Left hindlimb (tissue), 1 donor: ENCODE measurements at places on chromosomes 2 and 18.

DNA sequence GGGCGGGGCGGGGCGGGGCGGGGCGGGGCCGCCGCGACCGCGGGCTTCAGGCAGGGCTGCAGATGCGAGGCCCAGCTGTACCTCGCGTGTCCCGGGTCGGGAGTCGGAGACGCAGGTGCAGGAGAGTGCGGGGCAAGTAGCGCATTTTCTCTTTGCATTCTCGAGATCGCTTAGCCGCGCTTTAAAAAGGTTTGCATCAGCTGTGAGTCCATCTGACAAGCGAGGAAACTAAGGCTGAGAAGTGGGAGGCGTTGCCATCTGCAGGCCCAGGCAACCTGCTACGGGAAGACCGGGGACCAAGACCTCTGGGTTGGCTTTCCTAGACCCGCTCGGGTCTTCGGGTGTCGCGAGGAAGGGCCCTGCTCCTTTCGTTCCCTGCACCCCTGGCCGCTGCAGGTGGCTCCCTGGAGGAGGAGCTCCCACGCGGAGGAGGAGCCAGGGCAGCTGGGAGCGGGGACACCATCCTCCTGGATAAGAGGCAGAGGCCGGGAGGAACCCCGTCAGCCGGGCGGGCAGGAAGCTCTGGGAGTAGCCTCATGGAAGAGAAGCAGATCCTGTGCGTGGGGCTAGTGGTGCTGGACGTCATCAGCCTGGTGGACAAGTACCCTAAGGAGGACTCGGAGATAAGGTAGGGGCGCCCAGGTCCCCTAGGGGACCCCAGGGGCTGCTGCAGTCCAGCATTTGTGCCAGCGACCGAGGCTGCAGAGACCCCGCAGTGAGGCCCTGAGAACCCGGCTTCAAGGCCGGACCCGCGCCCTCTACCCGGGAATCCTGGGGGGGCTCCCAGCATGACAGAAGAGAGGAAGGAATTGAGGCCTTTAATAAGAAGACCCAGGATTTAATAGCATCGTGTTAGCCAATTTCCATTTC is at the start of gene KHK:
Gene KHK, plus strand, starts transcription at position 49 of the 870 bp plus-strand sequence. Its CDS starts 488 bp downstream, at position 537.
- DNase-seq = no peak

DNA sequence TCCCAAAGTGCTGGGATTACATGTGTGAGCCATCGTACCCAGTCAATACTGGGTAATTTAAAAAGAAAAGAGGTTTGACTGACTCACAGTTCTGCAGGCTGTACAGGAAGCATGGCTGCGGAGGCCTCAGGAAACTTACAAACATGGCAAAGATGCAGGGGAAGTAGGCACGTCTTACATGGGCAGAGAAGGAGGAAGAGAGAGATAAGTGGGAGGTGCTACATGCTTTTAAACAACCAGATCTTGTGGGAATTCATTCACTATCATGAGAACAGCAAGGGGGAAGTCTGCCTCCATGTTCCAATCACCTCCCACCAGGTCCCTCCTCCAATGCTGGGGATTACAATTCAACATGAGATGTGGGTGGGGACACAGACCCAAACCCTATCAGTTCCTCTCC is 192.5 kb downstream of the ATAD2B start:
- DNase-seq = no peak

- DNase-seq = no peak
These were observed 147.6 kb downstream of the GALNT14 start for GRCh38 chr2:30990671-30991070.

DNA sequence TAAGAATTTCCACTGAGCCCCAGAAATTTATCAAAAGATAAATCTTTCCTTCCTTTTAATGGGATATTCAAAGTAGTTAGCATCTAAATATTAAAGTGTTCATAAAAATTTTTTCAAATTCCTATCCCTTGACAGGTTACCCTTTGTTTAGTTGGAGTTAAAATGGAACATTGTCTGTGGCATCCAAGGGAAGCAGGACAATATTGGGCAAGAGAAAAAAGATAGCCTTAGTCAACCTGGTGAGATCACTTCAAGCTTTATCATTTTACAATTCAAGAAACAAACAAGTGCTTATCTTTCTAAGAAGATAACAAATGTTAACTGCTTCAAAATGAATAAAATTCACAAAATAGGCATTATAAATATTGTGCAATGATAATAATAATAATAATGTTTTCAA is 21.7 kb downstream of the NR4A2 start:
- no peak for DNase-seq

DNA sequence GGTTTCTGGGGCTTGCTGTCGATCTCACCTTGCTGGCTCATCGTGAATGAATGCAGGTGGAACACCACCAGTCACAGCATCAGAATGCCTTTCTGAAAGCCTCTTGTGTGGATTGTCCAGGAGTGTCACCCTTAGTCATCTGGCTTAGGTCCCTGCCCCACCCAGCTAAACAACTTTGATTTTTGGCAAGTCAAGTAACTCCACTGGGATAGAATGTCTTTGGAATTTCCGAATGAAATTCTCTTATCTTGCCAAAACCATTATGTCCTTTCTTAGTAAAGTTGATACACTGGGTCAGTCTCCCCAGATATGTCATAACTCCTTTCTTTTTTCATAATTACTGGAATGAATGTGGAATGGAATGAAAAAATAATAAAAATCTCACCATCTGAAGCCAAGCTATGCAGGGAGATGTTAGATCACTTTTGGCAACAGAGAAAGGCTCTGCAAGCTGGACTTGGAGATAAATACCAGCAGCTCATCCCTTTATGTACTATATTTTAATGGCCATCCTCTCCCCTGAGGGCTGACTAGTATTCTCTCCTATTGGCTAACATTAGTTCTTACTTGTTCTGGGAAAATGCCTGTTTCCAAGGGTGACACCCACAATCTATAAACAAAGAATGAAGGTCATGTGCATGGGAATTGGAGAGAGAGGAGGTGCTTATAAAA is 35.4 kb downstream of the INSIG2 start:
- DNase-seq = no peak

DNA sequence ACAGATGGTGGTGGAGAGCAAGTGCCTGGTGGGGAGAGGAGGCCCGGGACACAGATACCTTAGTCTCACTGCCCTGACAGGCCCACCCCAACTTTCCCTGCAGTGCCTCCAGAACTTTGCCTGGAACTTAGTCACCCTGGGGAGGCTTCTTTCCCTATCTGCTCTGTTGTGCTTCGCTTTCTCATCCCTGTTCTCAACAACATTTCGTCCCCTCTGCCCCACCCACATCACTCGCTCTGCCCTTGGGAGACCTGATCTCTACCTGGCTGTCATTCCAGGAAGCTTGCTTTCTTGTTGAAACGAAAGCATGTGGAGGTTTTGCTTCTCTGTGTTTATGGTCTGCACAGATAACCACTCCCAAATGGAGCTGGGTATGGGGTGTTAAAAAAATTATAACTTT is 93.8 kb downstream of the PRKCE start:
- DNase-seq = no peak

DNA sequence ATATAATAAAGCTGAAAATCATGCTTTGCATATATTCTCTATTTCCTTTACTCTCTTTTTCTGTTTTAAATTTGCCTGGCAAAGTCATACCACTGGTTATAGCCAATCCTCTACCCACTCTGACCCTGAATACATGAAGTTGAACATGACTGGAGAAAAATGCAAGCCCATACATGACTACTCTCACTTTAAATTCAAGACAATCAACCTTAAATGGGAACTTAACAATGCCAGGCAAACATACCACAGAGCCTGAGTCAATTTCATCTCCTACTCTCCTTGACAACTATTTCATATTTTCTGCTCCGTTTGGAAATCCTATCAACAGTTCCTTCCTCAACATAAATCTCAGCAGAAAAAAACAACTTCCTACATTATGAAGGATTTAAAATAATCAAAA is 22.6 kb downstream of the RAD51AP2 start:
- DNase-seq = no peak

DNA sequence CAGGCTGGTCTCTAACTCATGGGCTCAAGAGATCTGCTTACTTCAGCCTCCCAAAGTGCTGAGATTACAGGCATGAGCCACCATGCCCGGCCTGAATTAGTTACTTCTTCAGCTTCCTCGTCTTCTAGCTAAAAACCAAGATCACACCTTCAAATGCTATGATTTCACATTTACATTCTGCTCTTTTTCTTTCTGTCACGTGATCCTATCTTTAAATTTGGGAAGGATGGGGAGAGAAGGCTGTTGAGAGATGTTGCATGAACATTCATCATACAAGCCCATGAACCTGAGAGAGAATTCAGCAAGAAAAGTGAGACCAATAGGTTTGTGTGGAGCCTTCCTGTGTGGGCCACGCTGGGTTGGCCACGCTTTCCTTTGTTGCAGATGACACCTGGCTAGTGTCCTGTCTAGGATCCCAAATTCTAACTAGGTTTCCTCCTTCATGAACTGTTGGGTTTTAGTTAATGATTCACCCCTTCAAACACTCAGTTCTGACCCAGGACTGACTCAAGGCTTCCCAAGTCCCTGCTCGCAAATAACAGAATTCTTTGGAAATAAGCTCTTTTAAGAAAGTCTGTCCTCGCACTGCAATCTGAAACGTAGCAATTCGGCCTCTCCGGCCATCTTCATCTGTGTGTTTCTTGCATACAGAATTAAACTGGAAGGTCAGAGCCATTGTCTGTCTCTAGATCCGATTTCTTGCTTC is 57.3 kb upstream of the CREB1 start:
- no peak for DNase-seq

GRCh38 chr2:216661639-216662375 is 28.6 kb downstream of the IGFBP2 start:
- DNase-seq = no peak

GRCh38 chr2:162062559-162062958 is 11.5 kb downstream of the DPP4 start:
- no peak for DNase-seq

DNA sequence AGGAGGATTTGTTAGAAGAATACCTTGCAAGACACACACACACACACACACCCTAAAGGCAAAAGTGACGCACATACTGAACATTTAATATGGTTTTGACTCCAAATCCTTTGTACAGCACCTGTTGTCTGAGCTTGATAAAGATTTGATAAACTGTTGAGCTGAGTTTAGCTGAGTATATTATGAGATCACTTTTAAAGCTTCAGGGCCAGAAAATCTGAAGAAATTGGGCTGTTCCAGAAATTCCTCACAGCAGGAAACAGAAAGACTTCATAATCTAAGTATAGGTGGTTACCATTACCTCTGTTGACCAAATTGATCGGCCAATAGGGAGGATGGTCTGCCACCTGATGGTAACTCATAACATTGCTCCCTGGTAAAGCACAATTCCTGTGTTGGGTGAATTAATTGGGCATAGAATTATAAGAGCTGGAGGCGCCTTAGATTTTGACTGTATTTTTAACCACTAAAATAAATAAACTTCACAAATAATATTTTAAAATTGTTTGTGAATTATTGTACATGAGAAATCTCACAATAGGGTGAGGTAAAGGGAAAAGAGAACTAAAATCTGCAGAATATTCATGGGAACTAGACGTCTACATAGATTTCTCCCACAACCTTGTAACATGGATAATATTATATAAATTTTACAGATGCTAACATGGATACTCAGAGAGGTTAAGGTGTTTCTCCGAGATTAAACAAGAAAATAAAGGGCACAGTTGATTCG is 21.8 kb upstream of the RPIA start:
- no peak for DNase-seq

GRCh38 chr2:70898363-70899240 is 37.1 kb upstream of the ATP6V1B1 start:
- DNase-seq = no peak

GRCh38 chr18:48928787-48929186 is 22.0 kb downstream of the SMAD7 start:
- peak; percentile 84 for DNase-seq

- DNase-seq = no peak
These were observed 242.7 kb downstream of the CNTNAP5 start for GRCh38 chr2:124267794-124268193.

DNA sequence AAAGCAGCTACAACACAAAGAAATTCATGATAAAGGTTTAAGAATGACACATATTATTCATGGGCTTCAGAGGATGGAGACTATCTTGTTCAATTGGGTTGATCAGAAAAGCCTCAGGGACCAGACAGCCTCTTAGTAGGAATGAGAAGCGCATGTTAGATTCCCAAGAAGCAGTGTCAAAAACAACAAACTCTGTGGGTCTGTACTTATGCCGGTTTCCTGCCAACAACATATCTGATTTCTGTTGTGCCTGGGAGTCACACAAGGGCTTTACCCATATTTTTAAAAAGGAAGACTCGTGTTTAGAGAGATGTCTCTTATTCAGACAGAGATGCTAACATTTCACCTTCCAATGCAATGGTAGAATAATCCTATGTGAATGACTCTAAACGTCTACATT is 2180.6 kb upstream of the CELF4 start:
- no peak for DNase-seq

GRCh38 chr2:128775914-128776285 is 457.2 kb upstream of the HS6ST1 start:
- DNase-seq = no peak

DNA sequence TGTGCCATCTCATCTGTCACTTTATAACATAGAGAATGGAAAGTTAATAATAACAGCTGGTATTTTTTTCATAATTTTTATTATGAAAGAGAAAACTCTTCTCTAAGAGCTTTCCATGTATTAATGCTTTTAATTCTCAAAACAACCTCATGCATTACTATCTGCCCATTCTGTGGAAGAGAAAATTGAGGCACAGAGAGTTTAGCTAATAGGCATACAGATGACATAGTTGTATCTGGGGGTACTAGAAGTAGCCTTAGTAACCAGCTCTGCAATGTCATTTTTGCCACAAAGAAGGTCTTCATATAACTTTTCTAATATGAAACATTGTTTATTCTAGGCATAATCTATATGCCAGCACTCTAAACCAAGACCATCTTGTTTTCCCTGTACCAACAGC is 36.3 kb upstream of the COBLL1 start:
- no peak for DNase-seq

DNA sequence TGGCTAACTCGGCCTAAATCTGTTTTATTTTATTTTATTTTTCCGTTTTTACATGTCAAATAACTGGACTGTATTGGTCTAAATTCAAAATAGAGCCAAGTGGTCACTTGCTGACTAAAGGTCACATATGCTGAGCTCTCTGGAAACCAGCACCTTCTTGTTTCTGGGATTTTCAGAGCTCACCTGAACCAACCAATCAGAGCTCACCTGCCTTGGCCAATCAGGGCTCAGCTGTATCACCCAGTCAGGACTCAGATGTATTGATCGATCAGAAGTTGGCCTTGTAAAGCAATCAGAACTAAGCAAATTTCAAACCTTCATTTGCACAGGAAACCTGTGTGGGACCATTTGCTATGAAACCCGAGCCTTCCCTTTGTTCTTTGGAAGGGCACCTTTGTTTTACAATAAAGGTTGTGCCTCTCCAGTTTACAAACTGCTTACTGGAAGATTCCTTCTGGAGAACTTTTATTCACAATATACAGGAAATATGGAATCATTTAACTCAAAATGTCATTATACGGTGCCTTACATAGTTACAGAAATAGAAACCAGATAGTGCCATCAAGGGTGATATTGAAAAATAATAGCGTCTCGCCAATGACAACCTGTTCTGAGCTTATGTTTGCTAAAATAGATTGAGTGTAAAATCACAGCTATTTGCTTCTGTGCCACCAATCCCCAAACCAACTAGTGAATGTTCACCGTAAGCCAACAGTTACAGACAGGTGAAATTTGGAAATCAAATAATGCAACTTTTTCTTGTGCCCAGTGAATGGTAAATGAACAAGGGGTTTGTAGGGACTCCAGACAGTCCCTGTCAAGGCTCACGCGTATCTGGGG is 17.3 kb upstream of the PSD4 start:
- DNase-seq = no peak
